Cardiac fibroblast (primary cell): ENCODE measurements at places on chromosomes 6 and 20.
A peak's percentile ranks its signal among the peaks of the same experiment; 100 is the strongest.

DNA sequence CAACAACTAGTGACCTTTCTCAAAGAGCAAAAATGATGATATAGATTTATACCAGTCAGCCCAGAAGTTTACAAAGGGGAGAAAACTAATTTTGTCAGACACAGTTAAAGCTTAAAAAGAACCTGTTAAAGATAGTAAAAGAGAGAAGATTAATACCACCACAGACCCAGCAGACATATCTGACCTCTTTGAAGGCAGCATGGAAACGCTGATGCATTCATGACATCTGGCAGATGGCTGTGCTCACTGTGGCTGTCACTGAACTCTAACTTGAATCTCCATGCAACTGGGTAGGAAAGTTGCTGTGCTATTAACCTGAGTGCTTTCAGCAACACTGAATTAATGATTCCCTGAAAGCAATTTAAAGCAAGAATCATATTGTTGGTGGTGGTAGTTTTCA is 159.8 kb upstream of the PRDM1 start:
- no peak for DNase-seq

DNA sequence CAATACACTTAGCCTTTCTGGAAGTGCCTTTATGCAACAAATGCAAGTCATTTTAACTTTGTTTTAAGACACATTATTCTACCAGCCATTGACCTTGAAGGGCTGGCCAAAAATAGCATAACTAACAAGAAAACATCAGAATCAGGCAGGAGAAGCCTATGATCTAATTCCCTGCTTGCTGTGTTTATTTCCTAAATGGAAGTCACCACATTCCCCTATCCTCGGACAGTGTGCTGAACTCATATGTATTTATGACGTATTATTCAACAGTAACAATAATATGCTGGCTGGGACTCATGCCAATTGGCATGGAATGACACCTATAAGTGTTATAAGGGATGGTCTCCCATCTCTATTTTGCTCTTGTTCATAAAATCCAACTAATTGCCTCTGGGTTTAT is 140.7 kb downstream of the MAP3K7 start:
- no peak for DNase-seq

DNA sequence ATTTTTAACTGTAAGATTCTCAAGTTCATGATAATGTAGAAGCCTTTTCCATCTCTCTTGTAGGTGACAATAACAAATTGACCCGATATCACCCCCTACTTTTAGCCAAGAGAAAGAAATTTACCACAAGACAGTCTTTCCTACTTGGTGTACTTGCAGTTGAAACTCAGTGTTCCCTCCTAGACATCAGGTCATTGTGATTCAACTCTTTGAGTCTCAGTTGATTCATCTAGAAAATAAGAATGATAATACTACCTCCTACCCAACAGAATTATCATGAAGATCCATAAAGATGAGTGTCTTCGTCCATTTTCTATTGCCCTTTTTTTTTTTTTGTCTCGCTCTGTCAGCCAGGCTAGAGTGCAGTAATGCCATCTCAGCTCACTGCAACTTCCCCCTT is 51.3 kb upstream of the TRERF1 start:
- DNase-seq, result no peak

DNA sequence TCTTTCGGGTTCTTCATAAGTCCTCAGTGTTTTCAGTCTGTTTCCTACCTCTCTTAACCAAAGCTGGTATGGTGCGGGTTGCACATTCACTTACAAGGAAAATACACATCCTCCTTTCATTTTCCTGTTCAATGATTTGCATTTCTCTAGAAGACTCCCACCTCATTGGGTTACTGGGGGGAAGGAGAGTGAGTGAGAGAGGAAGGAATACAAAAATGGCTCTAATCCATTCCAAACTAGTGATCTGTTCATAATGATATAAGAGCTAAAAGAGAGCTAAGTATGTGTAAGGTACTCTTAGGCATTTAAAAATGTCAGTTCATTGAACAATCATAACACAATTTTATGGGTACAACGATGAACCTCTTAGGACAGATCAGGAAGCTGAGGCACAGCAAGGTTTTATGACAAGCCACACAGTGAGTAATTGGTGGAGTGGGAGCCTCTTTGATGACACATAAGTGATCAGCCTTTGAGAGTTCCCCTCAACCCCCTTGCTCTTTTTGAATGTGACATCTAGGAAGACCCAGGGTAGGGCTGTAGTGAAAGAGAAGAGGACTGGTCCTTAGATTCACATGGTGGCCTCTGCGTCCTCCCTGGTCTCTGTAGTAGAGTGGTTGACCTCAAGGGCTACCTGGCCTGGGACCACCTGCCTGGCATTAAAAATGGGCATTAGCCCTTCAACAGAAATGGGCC is 328.4 kb upstream of the SOX4 start:
- peak; percentile 22 for DNase-seq

GRCh38 chr20:16350465-16350864 is 222.8 kb downstream of the KIF16B start:
- DNase-seq, result no peak

DNA sequence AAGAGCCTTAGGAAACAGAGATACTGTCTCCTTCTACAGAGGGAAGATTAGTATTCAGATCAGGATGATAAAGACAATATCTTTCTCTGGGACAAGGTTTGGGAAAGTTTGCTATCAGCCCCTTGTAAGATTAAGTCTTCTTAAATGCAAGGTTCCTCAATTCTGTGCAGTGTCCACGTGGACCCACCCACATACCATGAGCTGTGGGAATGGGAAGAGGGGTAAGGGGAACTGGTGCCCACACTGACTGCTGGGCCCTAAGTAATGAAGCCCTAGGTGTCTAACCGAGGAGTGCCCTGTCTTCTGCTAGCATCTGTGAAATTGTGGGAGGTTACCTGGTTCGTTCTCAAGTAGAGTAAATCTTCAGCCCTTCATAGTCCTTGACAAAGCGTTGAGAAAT is 5.8 kb upstream of the SSTR4 start:
- no peak for DNase-seq

DNA sequence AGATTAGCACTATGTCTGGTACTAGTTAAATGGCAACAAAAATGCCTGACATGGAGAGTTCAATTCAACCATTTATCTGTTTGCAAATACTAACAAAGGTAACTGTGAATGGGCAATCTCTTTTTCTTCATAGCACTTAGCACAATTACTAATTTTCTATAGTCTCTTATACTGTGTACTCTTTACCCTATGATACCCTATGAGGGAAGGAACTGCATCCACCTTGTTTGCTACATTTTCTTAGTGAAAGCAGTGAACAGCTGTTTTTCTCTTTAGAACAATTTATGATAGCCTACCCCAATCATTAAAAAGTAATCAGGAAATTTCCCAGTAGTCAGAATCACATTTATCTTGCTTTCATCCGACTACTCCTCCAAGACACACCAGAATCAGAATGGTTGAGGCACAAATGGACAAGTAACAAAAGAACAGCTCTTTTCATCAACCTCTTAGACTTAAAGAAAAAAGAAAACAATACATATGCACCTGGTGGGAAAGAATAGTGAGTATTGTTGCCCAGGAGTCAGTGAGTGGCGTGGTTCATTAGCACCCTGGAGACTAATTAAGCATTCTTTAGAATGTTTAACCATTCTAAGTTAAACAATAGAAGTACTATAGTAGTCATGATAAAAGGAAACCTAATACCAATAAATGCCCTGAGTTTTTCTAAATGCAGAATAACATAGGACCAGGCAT is 16.7 kb downstream of the ZNF292 start:
- no peak for DNase-seq

GRCh38 chr6:25697537-25698340 is 45.7 kb downstream of the SCGN start:
- DNase-seq, result peak; percentile 8

- DNase-seq, result peak; percentile 28
Observed at GRCh38 chr20:20463933-20464374, 96.0 kb downstream of the INSM1 start.

GRCh38 chr6:3509336-3509735 is 52.5 kb upstream of the SLC22A23 start:
- peak; percentile 58 for DNase-seq

DNA sequence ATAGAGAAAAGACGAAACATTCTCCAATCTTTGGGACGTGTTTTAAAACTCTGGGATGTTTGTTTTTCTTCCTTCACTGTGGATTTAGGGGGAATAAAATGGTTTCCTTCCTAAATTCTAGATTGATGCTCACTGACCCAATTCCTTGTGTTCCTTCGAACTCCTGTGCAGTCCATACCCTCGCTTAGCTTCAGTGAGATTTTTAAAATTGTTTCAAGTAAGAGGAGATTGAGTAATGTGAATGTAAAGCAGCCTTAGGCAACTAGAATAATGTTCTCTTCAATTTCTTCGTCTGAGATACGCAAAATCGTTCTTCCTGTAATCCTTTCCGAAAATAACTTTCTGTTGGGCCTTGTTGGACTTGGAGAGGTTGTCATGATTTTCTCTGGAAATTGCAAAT is 2.6 kb upstream of the VGLL2 start:
- no peak for DNase-seq

DNA sequence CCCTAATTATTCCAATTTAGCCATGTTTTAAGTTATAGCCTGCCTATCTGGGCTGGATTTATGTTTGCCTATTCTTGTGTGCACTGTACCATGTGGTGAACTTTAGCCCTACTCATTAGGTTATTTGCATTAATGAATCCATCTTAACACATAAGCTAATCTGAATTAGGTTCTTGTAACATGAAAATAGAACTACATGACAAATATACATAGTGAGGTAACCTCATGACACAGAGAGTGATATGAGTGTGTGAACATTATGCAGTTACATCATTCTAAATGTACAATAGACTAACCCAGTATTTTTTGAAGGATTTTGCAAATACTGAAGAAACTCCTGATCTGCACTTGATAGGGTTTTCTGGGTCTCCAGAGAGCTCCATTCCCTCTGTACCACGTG is 733.7 kb upstream of the CITED2 start:
- no peak for DNase-seq

DNA sequence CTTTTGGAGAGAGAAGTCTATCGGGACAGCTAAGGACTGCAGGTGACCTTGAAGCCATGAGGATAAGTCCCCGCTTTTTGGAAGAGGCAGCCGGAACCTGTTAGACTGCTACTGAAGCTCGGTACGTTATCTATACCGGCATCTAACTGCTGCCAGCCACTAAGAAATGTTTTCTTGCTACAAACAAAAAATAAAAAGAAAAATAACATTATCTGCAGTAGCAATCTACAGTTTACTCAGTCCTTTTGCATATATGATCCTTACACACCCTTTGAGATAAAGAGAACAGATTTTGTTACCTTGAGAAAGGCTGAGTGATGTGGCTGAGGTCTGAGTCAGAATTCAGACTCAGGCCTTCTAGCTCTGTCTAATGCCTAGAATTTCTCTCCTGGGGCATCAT is 314.6 kb downstream of the CDH26 start:
- no peak for DNase-seq
